ENCODE measurements at places on chromosomes 1 and 21.
A peak's percentile ranks its signal among the peaks of the same experiment; 100 is the strongest.

DNA sequence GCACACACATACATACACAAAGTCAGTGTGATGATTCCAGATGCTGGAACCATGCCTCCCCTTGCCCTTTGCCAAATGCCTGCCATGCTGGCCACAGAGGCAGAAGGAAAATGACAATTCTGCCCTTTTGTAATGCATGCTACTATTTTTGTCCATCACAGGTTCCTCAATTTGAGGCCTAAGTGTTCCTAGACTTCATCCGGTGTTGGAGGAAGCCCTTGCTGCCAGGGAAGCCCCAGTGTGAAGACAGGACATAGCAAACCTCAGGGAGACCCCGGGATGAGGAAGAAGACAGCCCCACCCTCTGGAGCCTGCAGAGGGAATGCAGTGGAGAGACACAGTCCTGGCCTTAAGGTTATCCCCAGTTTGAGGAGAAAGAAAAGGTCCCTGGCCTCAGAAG is 14.4 kb downstream of the PRR9 start:
- DNase-seq, result peak; percentile 17

DNA sequence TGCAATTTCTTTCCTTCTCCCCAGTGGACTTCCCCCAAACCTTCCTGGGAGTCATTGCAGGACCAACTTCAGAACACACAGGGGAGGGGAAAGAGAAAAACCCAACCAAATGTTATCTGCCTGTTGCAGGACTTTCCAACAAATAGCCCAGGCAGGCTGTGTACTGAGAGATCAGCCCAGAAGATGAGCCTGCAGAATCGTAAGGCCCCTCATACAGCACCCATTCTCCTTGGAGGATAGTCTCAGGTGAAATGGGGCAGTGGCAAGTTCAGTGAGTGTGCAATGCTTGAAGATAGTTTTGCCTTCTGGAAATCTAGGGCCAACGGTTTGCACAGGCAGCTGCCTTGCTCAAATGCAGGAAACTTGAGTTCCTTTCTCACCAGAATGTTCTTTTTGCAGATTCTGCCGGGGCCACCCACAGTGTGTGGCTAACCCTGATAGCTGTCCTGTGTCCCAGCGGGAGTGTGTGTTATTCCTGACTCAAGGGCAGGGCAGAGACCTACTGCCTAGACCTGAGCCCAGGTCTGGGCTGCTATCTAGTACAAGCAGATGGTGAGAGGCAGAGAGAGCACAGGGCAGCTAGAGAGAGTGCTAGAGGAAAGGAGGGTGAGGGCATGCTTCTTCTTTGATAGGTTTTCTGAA is 48.8 kb downstream of the GADD45A start:
- no peak for DNase-seq

DNA sequence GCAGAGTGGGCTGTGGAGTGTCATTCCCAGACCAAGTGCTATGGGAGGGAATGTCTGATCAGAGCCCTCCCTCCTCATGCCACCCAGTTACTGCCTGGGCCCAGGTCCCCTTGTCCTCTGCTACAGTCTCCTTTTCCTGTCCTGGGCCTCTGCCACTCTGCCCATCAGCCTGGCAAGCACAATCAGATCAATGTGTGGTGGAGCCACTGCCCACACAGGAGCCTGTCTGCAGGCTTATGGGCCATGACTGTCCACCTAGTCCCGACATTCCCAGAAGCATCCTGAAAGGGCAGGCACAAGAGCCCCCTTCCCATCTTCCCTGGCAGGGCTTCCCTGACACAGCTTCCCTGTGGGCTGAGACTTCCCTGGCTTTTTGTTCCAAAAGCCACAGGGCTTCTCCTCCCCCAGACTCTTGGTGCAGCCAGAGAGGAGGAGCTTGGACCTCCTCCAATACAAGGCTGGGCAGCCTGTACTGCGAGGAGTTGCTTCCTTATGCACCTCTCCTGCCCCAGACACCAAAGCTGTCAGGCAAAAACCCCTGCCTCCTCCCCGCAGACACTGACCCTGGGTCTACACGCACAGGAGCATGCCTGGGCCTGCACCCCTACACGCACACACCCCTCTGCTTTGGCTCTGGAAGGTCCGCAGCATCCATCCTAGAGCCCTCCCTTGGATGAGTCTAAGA is 29.2 kb upstream of the CNTN2 start:
- peak; percentile 76 for DNase-seq

DNA sequence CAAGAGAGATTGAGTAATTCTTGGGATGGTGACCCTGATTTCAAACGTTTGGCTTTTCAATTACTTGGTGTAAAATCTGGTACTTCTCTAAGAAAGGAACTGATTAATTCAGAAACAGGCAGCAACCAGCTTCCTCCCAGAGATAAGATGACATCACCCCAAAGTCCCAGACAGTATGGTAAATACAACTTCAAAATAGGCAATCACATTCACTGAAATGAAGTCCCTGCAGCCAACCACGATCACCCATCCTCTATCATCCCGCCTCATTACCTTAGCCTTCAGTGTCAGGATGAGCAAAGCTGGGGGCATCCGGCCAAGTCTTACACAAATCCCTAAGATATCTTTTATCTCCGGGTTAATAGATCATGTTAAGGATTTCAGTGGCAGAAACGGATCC is 26.4 kb upstream of the RUNX1 start:
- DNase-seq, result peak; percentile 29

- peak; percentile 78 for DNase-seq
Observed at GRCh38 chr1:21624571-21625389, 44.4 kb downstream of the RAP1GAP start.

- no peak for DNase-seq
Observed at GRCh38 chr1:112575154-112575804, 43.7 kb downstream of the ST7L start.

- DNase-seq, result no peak
Observed at GRCh38 chr1:150385537-150386445, 21.8 kb downstream of the RPRD2 start.

DNA sequence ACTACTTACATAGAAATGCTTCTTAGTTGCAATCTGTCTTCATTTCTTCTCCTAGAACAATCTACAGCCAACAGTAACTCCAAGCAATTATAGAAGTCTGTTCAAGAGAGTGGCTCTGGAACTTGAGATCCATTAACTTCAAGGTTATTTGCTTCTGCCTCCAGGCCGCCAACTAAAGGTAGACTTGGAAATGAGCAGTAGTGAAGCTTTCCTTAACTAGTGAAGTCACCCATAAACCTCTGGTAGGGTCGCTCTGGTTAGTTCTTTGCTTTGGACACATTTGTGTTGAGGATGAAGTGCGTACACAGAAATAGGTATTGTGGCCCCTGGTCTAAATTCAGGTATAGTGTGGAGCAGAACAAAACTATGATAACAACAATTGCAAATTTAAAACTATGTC is 809.9 kb upstream of the RGS18 start:
- no peak for DNase-seq

DNA sequence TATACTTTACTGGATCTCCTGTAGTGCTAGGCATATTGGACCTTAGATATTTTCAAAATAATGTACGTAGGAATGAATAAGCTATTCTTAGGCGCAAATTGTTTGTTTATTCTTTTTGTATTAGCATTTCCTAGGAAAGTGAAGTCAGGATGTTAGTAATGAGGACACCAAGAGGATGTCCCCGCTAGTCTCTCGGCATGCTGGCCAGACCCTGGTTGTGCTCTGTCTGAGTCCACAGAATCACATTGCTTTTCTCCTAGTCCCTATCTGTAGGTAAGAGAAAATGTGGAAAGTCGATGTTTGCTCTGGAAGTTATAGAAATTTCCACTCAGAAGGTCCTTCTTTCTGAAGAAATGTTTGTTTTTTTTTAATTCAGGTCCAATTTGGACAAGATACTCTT is 31.1 kb downstream of the DNM3 start:
- DNase-seq, result no peak

DNA sequence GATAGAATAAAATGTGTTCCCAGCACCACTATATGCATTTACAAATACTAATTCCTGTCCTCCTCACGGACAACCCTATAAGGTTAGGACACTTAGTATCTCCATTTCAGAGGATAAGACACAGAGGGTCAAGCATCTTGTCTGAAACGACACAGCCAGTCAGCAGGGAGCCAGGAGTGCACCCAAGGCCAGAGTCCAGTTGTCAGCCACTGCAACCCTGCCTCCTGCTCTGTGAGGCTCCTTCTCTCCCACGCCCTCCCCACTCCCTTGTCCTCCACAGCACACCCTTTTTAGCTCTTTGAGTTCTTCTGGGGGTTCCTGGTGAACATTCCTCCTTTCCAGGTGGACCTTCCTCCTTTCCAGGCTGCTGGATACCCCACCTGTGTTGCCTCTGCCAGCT is 119.0 kb upstream of the TNR start:
- DNase-seq, result no peak

DNA sequence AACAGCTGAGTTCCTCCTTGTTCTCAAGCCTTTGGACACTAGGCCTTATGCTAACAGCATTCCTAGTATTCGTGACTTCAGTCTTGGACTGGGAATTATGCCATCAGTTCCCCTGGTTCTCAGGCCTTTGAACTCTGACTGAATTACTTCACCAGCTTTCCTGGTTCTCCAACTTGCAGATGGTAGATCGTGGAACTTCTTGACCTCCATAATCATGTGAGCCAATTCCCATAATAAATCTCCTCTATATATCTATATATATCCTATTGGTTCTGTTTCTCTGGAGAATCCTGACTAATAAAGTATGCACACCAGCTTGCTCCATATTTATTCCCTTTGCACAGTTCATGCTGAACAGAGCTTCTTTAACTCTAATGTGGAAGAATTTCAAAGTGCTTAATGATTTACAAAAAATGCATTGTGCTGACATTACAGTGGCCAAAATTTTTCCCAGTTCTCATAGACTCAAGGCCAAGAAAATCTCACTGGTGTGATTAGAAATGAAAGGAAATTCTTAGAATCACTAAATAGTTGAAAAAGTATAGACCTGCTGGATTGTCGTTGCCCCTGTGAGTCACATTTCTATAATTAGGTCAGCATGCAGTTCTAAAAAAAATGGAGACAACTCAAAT is 462.9 kb upstream of the ADAMTS5 start:
- DNase-seq, result no peak

GRCh38 chr21:33481314-33481943 is 1.7 kb upstream of the TMEM50B start:
- peak; percentile 6 for DNase-seq

DNA sequence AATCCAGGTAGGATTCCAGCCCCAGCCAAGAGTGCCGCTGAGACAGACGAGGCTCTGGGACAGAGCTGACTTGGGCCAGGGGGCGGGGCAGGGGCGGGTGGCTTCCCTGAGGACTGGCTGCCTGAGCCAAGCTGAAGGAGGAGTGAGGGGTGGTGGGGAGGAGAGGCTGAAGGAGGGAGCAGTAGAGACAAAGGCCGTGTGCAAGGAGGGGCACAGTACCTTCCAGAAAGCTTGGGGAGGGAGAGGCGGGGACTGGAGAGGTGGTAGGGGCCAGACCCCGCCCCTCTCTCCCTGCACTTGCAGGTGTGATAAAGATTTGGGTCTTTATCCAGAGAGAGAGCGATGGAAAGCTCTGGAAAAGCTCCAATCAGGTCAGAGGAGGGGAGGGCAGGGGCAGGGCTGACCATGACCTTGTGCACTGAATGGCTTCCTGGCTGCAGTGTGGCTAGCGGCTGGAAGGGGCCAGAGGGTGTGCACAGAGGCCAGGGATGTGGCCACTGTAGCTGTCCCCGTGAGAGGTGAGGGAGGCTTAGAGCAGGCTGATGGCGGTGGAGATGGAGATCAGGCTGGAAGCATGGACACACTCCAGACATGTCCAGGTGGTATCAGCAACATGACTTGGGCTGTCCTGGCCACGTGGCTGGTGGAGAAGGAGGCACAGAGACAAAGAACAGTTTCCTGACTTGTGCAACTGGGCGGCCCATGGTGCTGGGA is 6.7 kb upstream of the EPHA8 start:
- no peak for DNase-seq

DNA sequence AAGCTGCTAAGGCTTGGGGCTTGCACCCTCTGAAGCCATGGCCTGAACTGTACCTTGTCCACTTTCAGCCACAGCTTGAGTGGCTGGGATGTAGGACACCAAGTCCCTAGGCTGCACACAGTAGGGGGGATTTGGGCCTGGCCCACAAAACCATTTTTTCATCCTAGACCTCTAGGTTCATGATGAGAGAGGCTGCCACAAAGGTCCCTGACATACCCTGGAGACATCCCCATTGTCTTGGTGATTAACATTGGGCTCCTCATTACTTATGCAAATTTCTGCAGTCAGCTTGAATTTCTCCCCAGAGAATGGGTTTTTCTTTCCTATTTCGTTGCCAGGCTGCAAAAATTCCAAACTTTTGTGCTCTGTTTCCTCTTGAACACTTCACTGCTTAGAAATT is 26.3 kb upstream of the CHODL start:
- DNase-seq, result no peak

GRCh38 chr1:93827633-93828366 is 51.2 kb downstream of the DNTTIP2 start:
- no peak for DNase-seq

DNA sequence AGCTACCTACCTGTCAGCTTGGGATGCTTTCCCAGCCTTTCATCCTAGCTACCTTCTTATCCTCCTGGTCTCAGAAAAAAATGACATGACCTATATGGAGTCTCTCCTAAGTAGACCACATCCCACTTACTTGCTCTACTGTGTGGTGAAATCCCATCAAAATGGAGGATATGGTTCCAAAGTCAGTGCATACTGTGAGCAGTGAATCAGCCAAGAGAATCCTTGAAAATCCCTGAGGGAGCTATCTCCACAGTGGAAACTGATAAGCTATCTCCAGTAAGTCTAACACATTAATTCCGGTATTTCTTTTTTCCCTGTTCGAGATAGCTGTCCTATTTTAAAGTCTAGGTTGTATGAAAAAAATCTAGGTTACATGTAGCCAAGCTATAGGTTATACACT is 189.7 kb downstream of the FGGY start:
- no peak for DNase-seq

DNA sequence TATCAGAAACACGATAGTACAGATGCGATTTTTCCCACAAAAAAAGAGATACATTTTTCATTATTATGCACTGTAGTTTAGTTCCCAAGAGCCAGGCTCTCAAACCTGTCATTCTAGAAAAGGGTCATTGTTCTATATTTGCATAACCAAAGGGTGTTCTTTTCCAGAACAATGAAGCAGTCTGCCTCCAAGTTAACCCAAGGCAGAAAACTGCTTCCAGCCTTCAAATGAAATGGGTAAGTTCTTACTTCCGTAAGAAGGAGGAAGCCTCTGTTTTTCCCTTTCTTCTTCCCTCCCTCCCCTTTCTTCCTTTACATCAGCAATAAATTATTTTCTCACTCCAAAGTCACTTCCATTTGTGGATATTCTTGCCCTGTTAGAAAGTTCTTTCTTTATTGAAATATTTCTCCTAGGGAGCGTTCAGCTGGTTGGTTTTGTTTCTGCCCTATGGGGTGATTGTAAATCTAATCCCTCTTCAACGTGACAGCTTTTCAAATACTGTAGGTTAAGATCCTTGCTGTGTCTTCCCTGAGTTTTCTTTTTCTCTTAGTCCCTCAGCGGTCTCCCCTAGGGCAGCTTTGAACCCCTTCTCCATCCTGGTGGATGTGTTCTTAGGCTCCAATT is 77.3 kb upstream of the PTGFRN start:
- no peak for DNase-seq

GRCh38 chr1:97144527-97144926 is 422.9 kb downstream of the PTBP2 start:
- DNase-seq, result no peak

- no peak for DNase-seq
Observed at GRCh38 chr1:228903434-228904071, 168.3 kb downstream of the RHOU start.

- DNase-seq, result no peak
Observed at GRCh38 chr1:39680751-39681150, 8.8 kb upstream of the NT5C1A start.

Data from Ammon's horn (tissue), 1 donor.